ENCODE measurements at places on chromosomes 6 and 20.

DNA sequence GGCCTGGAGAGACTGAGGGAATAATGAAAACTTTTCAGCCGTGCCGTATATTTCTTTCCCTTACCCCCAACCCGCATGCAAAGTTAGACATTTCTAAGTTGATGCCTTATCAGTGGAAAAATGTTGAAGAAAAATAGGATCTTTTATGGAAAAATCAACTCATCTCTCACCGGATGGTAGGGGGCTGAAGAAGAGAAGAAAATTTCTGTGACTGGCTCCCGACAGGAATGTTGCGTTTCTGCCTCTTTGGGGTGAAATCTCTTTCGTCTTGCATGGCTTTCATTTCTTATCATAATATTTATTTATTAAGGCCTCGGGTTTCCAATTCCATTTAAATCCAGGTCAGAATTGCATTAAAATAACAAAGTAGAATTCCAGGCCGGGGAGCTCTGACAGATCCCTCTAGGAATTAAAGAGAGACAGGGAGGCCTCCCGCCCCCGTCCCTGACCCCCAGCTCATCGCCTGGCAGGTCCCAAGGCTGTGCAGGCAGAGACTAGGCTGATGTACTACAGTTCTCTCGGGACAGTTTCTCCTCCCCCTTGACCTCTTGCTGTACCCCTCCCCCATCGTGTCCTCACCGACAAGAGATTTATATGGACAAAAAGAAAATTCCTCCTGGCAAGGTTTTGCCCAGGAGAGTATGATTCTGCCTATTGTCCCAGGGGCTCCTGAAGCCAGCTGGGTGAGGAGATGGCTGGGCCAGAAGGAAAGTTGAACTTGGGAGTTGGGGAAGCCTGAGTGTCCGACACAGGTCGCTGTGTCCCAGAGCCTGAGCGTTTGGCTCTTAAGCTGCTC, 1.3 kb downstream of the SCUBE3 start:
- no peak for DNase-seq

DNA sequence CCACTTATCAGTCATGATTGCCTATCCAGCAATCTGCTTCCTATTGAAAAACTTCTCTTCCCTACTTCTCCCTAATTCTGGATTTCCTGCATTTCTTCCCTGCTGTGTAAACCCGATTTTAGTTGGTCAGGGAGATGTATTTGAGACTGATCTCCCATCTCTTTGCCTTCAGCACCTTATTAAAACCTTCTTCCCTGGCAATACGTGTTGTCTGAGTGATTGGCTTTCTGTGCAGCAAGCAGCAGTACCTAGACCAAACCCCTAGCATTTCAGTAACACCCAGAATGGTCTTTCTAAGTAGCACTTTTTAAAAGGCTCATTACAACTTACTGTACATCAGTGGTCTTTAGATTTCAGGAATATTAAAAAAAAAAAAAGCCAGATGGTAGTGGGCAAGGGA, 99.1 kb upstream of the PDE10A start:
- no peak for DNase-seq

GRCh38 chr6:38141085-38141484, 321.6 kb downstream of the ZFAND3 start:
- no peak for DNase-seq

DNA sequence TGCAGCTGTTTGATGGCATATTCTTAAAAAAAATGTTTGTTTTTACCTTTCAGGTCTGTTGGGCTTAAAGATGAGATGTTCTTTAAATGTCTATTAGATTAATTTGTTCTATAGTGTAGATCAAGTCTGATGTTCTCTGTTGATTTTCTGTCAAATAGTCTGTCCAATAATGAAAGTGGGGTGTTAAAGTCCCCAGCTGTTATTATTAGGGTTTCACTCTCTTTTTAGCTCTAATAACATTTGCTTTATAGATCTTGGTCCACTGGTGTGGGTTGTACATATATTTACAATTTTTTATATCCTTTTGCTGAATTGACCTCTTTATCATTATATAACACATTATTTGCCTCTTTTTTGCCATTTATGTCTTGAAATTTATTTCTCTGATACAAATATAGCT, 11.0 kb upstream of the ZNF337 start:
- no peak for DNase-seq

- DNase-seq, result no peak
These were observed 551.5 kb downstream of the NKAIN2 start for GRCh38 chr6:124355146-124355545.

DNA sequence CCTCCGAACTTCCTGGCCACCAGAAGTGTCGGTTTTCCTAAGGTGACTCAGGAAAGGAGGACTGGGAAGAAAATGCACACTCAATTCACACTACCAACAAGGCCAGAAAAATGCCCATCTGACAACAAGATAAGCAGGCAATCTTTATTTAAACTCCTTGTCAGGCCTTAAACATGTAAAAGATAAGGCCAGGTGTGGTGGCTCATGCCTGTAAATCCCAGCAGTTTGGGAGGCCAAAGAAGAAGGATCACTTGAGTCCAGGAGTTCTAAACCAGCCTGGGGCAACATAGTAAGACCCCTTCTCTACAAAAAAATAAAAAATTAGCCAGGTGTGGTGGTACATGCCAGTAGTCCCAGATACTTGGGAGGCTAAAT, 7.6 kb upstream of the ID1 start:
- no peak for DNase-seq

- no peak for DNase-seq
These were observed 108.5 kb downstream of the EPM2A start for GRCh38 chr6:145626857-145627256.

DNA sequence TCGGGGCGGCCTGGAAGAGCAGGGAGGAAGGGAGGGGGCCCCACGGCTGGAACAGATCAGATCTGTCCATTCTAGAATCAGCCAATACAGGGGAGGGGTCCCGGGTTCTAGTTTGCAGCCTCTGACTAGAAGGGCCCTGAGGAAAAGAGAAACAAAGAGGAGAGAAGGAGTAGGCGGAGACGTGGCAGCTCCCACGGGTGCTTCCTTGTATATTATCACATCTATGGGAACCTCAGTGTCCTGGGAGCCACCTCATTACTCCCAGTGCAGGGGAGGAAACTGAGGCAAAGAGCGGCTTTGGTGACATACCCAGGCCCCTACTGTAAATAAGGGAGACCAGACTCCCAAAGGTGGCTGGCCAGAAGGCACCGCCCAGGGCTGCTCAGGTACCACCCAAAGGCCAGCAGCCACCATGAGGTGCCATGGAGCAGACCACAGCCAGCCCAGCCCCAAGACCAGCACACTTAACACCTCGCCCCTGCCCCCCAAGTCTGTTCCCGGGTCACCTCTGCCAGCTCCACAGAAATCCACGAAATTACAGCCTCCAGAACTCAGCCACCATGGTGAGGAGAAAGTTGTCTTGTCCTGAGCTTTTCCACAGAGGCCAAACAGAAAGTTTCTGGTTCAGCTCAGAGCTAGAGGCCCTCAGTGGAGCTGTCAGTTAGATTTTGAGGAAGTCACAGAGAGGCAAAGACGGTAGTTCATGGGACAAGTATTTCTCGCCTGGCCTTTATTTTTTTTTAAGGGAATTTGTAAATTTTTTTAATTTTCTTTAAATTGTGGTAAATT, 2.1 kb downstream of the ZC3H12D start:
- no peak for DNase-seq

All from C1 segment of cervical spinal cord (tissue), 14 donors.